T1000 (cell line): ENCODE measurements at places on chromosomes 13 and 19.

DNA sequence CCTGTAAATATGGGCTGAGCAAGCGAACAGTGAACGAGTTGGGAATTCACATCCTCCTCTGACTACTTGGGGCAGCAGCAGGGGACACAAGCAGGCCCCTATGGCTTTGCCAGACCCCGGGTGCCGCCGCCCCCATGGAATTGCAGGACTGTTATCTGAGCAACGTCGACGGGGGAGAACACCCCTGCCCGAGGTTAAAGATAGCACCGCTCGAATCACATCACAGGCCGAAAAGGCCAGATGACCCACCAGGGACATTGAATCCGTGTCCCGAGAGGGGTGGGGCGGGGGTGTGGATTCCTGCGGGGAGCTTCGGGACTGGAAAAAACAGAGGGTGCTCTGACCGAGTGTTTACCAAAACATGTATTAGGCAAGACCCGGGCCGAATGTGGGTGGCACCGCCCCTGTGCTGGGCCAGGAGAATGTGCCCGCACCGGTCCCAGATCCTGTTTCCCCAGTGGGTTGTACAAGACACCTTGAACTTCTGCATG lies 9.1 kb downstream of the FEM1A start:
- DNase-seq = no peak

DNA sequence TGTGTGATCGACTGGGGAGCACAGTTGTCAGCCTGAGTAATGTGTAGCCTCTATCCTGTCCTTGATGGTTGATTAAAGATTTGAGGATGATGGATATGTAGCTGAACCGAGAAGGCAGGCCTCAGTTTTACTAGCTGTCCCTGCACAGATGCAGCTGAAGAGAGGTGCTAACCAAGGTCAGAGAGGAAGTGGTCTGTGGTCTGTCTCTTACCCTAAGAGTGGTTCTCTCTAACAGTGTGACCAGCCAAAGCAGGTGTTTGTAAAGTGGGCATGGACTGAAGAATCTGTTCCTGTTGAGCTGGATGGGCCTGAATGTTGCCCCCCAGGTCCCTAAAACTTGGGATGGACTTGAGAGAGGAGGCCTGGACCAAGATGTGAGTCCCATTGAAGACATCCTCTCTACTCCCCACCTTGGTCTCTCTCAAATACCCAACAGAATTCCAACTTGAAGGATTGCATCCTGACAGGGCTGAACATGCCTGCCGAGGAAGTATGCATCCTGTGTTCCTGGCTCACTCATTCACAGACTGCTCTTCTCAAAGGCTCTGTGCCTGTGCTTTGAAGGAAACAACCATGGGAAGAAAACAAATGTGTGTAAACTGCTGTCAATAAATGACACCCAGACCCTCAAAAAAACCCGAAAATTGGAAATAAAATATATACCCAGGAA lies 223.8 kb downstream of the MAB21L1 start:
- no peak for DNase-seq

DNA sequence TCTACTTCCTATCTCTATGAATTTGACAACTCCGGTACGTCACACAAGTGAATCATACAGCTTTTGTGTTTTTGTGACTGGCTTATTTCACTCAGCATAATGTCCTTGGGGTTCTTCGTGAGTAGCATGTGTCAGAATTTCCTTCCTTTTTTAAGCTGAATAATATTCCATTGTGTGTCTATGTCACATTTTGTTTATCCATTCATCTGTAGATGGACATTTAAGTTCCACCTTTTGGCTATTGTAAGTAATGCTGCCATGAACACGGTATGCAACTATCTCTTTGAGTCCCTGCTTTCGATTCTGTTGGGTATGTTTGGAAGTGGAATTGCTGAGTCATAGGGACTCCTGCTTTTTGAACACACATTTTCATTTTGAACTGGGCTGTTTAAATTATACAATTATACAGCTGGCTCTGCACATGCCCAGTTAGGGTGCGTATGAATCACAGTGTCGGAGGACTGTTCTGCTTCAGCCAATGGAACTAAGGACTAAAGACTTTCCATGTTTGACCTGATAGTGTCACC lies 43.0 kb upstream of the C13orf42 start:
- no peak for DNase-seq

DNA sequence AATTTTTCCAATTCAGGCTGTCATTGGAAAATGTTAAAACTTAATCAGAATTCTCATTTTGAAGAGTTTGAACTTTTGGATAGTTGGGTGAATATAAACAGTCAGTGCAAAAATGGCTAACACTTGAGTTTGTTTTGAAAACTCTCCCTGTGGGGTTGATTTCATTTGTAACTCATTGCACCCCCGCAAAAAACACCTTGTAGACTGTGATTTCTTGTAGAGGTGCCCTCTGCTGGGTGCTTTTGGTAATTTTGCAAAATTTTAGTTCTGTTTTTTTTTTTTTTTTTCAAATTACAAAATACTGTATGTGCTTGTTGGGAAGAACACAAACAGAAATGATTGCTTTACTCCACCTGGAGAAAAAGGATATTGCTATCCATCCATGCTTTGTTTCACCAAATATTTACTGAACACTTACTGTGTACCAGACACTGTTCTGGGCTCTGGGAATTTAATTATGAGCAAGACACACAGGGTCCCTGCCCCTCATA lies 28.2 kb upstream of the GPI start:
- no peak for DNase-seq

GRCh38 chr19:39178296-39179006 lies 18.3 kb upstream of the NCCRP1 start:
- no peak for DNase-seq

GRCh38 chr19:8577247-8577646 lies at the start of gene MYO1F:
Gene MYO1F (minus strand): TSS chr19:8577442. CDS start chr19:8577309, 133 bp downstream.
- no peak for DNase-seq

GRCh38 chr13:114121496-114122126 lies 10.8 kb downstream of the RASA3 start:
- DNase-seq = no peak

GRCh38 chr19:12052091-12052496 lies 667 bp downstream of the ZNF878 start:
- DNase-seq = no peak

DNA sequence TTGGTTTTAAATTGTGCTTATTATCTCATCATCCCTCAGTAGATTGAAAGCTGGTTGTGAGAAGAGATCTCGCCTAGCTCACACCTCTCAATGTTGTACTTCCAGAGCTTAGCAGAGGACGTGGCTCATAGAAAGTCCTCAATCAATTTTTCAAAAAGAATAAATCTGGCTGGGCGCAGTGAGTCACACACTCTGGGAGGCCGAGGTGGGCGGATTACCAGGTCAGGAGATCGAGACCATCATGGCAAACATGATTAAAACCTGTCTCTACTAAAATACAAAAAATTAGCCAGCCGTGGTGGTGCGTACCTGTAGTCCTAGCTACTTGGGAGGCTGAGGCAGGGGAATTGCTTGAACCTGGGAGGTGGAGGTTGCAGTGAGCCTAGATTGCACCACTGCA lies 4.7 kb upstream of the ASF1B start:
- DNase-seq = no peak

- no peak for DNase-seq
These were observed 26.3 kb downstream of the DCAF15 start for GRCh38 chr19:13978351-13979243.

DNA sequence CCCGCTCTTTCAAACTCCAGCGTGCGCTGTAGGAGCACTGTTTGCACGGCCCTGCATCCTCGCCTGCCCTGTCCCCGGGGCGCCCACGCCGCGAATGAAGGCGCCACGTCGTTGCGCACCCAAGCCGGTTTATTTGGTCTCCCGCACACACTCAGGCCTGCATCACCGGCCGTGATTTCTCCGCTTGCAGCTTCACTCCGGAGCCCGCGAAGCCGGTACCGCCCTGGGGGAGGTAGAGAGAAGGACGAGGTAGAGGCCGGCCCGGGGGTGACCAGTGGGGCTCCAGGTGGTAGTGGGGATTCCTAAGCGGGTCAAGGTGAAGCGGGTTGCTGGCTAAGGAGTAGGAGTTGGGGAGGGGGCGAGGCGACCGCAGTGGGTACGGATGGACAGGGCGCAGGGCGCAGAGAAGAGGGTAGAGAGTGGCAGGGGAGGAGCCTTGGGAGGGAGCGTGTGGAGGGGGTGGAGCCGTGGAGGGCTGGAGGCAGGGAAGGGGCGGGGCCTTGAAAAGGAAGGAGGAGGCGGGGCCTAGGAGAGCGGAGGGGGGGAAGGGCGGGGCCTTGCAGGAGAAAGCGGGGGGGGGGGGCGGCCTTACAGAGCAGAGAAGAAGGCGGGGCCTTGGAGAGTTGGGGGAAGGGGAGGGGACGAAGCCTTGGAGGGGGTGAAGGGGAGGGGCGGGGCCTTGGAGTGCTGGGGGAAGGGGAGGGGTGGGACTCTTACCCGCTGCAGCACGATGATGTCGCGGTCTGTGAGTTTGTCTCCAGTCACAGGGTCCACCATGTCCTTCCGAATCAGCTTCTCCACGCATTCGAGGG lies 24.6 kb downstream of the NOSIP start:
- no peak for DNase-seq

- DNase-seq = no peak
These were observed 6.4 kb downstream of the PNPLA6 start for GRCh38 chr19:7541828-7542443.

DNA sequence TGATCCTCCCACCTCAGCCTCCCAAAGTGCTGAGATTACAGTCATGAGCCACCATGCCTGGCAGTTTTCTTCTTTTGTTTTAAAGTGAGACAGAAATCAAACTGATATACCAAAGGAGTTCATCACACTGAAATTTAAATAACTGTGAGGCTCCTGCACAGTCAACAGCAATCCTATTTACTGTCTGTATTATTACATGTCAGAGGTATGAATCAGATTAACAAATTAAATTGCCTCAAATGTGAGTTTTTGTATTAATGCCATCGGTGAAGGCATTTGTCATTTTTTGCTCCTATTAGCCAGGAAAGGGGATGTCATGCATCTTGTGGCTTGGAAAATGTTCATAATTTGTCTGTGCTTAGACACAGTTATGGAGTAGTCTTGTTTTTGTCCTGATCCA lies 20.4 kb downstream of the DCT start:
- DNase-seq = no peak

DNA sequence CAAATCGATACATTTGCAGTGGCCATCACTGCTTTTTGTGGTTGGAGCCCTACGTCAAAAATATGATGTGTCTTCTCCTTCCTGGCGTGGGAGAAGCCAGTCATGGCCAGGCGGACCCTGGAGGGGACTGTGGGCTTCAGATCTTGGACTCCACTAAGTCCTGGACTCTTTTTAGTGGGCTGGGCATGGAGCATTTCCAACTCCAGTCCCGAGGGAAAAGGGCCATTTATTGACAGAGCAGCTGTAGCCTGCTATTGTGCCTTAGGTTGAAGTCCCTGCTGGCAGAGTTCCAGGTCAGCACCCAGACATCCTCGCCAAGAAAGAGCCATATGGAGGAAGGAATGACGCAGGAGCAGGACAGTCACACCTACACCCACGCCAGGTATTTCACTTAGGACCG lies 179.2 kb upstream of the ZNF507 start:
- DNase-seq = no peak

DNA sequence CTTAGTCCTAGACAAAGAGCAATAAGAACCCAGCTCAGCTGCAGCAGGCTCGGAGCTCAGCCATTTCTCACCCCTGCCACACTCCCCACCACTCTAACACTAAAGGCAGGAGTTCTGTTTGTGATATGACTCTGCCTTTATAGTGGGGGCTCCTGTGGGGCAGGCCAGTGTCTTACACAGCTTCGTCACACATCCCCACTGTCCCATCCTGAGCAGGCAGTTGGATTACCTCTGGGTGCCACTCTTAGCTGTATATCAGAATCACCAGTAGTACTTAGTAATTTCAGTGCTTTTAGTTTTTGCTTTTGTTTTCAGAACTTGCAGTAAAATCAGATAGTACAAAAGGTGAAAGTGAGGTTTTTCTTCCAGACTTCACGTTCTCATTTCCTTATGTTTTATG lies 16.8 kb downstream of the SAMD4B start:
- no peak for DNase-seq

- no peak for DNase-seq
These were observed 529 bp downstream of the ZNF836 start for GRCh38 chr19:52170863-52171320.

GRCh38 chr19:57825511-57825910 lies 4.6 kb upstream of the ZNF587B start:
- DNase-seq = no peak

DNA sequence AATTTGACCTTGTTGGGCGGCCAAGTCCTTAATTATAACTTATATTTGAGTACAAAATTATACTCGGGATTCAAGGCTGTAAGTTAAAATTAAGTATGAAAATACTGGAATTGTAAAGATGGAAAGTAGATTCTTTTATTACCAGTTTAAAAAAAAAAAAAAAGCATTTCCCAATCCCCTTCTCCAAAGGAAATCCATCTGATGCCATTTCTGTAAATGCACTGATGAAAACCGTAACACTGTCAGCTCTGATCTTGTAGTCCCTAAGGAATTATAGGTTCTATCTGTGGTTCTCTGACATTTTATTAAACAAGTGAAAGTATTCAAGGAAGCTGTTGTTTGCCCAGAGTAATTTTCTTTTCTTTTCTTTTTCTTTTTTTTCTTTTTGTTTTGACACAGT lies 41.6 kb upstream of the HNRNPA1L2 start:
- no peak for DNase-seq

GRCh38 chr13:51635137-51635878 lies 51.0 kb downstream of the WDFY2 start:
- no peak for DNase-seq

DNA sequence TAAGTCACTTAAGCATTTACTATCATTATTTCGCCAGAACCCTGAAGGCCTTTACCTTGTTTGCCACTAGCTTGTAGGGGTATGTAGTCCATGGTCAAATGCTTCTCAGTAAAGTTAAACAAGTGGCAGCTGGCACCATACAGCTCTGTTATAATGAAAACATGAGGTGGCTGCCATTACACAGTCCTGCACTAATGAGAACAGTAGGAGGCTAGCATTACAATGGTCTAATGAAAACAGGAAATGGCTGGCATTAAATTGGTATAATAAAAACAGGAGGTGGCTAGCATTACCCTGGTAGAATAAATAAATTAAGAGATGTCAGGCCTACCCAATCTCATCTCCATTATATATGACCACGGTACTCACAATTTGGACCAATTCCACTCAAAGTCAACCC lies 107.5 kb downstream of the PCDH17 start:
- DNase-seq = no peak

DNA sequence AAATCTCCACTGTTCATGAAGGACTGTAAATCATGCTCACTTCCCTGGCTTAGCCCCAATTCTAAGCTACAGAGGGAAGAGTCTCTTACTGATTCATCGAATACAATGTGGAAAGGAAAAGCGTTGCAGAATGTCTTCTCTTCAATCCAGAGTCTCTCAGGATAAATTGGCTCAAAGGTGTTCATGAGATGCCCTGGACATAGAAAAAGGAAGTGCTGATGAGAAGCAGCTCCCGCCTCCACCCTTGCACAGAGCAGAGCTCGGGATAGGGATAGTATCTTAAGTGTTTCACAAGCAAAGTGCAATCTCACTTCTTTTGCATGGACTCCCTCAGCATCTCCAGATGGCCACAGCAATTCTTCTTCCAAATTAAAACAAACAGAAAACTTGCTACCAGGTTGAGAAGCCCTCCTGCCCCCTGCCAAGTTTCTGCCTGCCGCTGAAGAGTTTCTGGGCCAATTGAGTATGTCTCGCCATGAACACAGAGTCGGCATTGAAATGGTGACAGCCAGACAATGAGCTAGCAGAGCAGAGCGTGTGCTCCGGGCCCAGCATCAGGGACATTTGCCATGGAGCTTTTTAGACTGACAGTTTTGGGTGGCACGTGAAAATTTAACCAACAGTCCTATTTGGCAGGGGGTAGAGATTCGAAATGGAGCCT lies 85.7 kb downstream of the C13orf42 start:
- DNase-seq = no peak
